NCI-H460 (cell line): ENCODE measurements at places on chromosomes 6 and 20. TPM values are rescaled to one million over a fixed set of nuclear protein-coding genes. Genes with fewer than 3 reads are reported as not detected.
A peak's percentile ranks its signal among the peaks of the same experiment; 100 is the strongest.

DNA sequence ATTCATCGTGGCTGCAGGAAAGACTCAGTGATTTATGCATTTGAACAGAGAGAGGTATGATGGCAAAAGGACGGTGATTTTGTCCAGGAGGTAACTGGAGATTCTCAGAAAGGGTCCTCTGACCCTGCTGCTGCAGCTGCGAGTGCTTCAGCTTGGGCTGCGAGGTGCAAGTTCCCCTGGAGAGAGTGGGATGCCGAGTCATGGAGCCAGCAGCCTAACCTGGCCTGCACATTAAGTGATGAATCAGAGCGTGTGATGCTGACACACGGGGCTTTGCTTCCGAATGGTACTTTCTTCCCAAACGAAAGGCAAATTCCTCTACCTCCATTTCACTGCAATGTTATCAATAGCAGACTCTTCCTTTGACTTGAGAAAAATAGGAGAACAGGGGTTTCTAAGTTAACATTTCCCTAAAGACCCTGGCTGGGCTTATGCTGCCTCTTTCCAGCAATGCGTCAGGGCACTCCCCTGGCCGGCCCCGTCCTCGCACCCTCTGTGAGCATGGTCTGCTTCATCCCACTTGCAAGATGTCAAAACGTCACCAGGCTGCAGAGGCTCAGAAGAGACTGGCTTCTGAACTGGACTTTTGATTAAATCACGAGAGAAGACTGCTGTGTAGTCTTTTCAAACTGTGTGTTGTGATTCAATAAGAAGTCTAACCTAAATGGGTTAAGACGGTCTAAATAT, 628.0 kb upstream of the AGPAT4 start:
- no peak for DNase-seq

DOP1A gene
- 5.5 and 6.7 TPM in 2 replicates for total RNA-seq

RAB23 gene
- 11.3 and 13.1 TPM in 2 replicates for total RNA-seq

- DNase-seq: peak; percentile 82
These were observed 162.7 kb downstream of the GRM4 start for GRCh38 chr6:33983109-33983716.

DNA sequence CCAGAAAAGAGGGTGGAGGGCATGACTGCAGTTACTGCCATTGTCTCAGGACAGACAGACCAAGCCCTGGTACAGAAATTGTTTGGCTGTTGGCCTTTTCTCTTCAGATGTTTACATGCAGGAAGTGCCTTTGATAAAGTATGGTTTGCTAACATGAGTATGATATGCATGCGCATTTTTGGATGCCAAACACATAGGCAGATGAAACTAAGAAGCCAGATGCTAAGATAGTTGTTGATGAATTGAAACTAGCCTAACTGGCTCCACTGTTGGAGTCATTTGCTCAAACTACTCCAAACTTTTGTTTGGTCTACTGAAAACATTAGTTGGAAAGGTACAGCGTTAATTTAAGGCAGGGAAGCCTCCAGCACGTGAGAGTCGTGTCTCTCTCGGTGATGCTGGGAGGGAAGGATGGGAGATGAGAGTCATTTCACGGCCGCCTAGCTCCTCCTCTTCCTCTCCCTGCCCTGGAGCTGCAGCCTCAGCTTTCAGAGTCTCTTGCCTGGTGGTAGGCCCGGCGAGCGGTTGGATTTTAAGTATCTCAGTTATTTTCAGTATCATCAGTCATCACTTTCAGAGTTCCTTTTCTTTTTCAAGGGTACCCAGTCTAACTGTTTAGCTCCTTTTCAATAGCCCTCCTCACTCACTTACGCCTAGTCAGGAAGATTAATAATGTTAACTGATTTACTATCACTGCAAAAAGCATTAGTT, 29.7 kb downstream of the RREB1 start:
- no peak for DNase-seq

SMLR1 gene
- not detected in 2 replicates for total RNA-seq

- DNase-seq: no peak
These were observed 16.7 kb downstream of the TAB2 start for GRCh38 chr6:149334201-149334600.

ADGRG6 gene
- total RNA-seq: 73.8 and 78.7 TPM in 2 replicates

GRCh38 chr6:47335466-47335865, 25.8 kb upstream of the TNFRSF21 start:
- DNase-seq: no peak

- DNase-seq: no peak
These were observed 17.4 kb downstream of the HECA start for GRCh38 chr6:139152088-139152891.

PTCRA gene
- total RNA-seq: not detected in 2 replicates
